ENCODE measurements at places on chromosomes 12 and 14.

DNA sequence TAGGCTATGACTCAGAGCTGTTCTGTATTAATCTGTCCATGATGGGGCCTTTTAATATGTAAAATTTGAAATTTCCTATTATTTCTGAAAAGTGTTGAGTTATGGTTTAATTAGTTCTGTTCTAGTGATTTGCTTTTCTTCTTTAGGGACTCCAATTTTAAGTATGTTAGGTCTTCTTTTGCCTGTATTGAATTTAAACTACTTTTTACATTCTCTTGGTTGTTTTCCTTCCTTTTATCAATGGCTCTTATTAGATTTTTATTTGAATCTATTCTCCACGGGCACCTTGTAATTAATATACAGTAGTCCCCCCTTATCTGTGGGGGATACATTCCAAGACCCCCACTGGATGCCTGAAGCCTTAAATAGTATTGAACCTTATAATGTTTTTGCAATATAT, 46.4 kb downstream of the DDHD1 start:
- no peak for DNase-seq

GRCh38 chr14:81555684-81556083, 22.0 kb upstream of the SEL1L start:
- DNase-seq, result no peak

GRCh38 chr12:94925206-94925605, 78.3 kb downstream of the NDUFA12 start:
- no peak for DNase-seq

- DNase-seq, result no peak
Measured at GRCh38 chr14:20295067-20295466, 10.7 kb downstream of the TTC5 start.

- DNase-seq, result peak; percentile 95
Measured at GRCh38 chr12:109727039-109727723, 13.6 kb downstream of the FAM222A start.

- DNase-seq, result no peak
Measured at GRCh38 chr12:65568517-65568916, 255.8 kb upstream of the HMGA2 start.

DNA sequence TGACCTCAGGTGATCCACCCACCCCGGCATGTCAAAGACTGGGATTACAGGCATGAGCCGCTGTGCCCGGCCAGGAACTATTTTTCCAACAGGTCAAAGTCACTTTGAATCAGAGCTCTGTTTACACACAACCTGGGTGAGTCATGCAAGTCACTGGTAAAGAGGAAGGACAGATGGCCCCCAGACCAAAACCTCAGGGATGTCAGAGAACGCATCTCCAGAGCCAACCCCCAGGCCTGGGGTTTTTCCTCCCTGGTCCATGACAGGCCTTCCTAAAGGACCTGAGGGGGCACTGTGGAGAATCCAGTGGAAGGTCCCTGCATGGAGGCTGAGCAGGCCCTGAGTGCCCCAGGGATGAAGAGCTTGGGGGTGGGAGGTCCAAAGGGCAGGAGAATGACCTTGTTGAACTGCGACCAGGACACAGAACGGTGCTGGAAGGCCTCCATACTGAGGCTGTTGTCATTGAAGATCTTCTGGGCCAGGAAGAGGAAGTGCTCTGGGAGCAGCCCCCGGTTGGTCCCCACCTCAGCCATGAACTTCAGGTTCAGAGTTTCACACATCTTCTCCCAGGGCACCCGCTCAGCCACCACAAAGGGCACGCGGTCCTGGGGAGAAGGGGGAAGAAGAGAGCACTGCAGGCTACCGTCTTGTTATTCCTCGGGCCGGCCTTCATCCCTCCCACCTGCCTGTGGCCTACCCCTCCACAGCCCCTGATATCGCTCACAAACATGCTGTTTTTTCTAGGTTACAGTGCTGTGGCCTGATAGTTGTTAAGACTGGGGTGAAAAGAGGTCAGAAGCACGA, 9.1 kb downstream of the STAT6 start:
- no peak for DNase-seq

DNA sequence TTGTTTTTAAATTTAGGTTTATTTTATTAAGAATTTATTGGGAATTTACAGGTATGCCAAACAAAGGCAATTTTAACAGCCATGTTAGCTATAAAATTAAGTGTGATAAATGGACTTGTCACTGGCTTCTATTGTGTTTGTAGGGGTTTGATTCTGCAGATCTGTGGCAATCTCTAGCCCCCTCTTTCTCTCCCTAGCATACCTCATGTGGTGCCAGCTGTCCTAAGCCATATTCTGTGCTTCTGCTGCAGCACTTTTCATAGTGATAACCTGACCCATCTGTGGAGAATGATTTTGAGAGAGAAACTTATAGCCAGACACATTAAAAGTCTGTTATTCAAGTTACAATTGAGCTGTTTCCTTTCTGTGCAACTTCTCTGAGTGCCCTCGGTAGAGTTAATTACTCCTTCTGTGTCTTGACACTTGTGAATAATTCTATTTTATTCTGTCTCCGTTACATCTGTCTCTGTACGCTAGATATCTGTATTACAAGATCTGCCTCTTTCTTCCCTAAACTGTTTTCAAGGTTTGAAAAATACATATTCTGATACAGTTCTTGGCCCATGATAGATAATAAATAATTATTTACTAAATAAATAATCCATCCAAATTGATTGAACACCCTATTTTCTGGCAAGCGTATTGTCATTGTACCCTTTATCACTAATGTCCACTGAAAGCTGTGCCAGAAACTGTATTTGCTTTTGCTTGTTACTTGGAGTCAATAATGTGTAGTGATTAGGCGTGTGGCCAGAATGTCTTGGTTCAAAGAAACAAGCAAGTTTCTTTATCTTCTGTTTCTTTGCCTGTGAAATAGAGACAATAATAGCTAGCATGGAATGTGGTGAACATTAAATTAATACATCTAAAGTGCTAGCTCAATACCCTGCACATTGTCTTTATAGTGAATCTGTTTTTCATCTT, 40.0 kb downstream of the FRS2 start:
- DNase-seq, result no peak

- no peak for DNase-seq
Measured at GRCh38 chr14:43165651-43166050, 1341.4 kb downstream of the FSCB start.

DNA sequence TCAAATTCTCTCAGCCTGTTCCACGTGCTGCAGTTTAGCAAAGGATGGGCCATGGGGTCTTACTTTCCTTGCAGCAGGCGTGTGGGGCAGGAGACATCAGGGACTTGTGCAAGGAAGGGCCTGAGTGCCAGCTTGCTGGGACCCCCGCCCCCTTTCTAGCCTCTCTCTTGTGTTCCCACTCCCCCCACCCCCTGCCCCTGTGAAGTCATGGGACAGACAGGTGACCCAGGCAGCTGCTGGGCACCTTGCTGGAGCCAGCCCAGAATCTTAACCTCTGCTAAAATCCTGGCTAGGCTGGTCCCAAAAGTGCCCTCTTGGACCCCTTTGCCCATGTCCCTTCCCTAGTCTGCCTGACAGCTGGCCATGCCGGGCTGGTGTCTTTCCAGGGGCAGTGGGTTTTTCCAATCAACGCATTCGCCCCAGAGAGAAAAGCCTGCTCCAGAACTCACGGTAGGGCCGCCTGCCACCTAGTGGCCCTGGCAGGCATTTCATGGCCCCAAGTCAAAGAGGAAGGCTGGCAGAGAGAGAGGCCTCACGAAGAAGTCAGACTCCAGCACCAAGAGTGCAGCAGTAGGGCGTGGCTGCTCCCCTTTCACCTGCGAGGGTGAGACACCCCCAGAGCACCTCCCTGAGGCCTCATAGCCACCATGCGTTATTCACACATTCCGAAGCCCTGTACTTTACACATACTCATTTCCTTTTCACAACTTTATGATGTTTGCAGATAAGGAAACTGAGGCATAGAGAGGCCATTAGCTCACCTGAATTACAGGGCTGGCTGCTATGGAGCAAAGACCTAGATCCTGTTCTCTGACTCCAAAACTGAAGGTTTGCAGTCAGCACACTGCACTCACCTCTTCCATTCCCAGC, 67.4 kb downstream of the LGMN start:
- DNase-seq, result no peak

DNA sequence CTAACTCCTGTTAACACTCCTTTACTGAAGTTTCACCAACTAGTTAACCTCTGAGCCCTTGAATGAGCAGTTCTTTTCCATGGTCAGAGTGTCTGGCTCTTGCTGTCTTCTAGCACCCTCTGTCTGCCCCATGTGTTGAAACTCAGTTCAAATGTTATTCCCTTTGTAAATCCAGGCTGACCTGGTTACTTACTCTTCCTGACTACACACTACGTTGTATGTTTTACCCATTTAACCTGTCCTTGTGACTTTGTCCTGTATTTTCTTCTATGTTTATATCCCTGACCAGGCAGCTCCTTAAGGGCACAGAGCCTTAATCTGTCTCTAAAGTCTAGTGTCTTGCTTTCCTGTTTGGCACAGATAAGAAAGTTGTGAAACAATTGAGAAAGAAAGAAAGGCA, 389.0 kb upstream of the RPL10L start:
- DNase-seq, result no peak

DNA sequence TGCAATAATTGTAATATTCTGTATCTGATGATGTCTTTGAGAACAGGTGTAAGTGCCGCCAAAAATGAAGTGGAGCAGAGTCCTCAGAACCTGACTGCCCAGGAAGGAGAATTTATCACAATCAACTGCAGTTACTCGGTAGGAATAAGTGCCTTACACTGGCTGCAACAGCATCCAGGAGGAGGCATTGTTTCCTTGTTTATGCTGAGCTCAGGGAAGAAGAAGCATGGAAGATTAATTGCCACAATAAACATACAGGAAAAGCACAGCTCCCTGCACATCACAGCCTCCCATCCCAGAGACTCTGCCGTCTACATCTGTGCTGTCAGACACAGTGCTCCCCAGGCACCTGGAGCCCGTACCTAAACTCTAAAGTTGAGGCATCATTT, 268.7 kb downstream of the DAD1 start:
- DNase-seq, result no peak

- no peak for DNase-seq
Measured at GRCh38 chr12:121634836-121635235, 8.5 kb downstream of the ORAI1 start.

DNA sequence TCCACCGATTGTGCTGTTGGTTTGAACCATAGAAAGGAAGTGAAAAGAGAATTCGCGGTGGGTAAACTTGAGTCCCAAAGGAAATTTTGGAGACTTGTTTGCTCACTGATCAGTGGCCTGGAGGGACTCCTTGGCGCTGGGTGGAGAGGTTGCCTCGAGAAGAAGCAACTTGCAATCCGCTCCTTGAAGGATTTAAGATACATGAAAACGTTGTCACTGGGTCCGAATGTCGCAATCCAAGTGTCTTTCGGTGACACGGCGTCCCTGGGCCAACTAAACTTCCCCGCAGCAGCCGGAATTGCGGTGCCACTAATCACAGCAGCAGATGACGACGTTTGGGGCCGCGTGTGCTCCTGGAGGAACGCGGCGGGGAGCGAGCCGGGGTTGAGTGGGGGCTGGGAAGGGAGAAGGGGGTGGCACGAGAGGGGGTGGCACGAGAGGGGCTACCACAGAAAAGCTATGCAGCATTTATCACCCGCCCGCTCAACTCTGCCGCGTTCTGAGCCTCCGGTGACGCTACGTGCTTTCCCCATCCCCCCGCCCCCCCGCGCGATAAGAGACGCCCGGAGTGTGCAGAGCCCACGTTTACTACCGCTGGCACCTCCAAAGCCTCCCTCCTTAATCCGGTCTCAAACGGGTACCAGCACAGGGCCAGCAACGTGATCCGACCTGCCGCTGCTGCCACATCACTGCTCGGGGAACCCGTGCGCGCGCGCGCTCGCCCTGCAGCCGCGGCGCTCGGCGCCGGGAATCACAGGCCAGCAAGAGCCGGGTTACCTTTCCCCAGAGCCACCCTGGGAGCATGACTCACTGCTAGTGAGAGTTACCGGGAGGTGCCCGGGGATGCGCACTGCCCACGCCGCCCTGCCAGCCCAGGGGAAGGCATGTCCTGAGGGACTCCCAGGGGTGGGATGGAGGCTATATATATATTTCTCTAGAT, 833 bp upstream of the BHLHE41 start:
- peak; percentile 65 for DNase-seq

DNA sequence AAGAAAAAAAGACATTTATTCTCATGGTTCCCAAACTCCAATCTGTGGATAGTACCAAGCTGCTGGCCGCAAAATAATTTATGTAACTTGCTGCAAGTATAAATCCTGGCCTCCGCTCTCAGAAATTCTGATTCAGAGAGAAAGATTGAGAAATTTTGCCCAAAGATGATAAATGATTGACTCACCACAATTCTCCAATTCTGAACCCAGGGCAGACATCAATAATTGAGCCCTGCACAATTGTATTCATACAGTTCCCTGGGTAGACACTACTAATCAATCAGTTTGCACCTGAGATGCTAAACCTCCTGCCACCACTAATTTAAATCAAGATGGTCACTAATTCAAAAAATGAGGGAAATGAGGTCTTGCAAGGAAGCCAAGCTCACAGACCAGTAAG, 38.2 kb downstream of the TRPV4 start:
- no peak for DNase-seq

DNA sequence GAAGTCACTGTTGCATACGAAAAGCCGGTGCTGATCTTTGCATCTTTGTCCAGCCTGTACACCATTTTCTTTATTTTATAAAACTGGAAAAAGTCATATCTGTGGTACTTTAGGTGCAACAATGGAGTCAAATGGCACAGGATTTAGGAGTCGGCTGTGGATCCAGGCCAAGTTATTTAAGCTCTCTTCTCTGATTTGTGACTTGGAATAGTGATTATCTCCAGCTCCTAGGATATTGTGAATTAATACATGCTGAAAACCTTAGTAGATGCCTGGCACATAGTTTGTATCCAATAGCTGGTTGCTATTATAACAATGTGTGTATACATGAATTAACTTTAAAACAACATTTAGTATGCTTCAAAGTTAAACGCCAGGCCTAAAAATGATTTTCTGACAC, 6.2 kb upstream of the CCER1 start:
- DNase-seq, result no peak

DNA sequence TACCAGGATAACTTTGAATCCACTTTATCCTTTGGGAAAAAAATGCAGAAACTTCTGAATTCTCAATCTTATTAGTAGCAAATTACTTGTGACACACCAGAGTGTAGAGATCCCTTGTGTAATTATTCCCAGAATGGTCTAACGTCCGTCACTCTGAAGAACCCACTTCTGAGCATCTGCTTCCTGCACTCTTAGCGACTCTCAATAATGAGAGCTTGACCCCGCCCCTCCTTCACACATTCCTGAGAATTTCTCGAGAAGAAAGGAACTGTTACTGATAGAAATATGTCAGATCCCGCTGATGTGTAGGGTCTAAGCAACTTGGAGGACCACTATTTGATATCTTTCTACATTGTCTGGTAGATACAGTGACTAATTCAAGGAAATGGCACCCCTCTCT, 218.3 kb upstream of the PDZRN4 start:
- DNase-seq, result no peak

Measured in anterior cingulate cortex (tissue), 58 donors.